ENCODE measurements at places on chromosomes 3 and 15.

GRCh38 chr3:71784201-71784913, 591 bp downstream of the PROK2 start:
- no peak for DNase-seq

DNA sequence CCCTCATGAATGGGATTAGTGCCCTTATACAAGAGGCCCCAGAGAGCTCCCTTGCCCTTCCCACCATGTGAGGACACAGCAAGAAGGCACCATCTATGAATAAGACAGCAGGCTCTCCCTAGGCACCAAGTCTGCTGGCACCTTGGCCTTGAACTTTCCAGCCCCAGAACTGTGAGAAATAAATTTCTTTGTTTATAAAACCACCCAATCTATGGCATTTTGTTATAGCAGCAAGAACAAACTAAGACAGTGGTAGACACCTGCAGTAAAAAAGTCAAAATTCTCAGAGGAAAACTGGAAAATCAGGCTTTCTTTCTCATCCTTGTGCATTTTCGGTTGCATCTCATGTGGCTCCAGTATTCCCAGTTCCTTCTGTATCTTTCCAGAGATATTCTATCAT, 90.3 kb downstream of the LSM3 start:
- no peak for DNase-seq

DNA sequence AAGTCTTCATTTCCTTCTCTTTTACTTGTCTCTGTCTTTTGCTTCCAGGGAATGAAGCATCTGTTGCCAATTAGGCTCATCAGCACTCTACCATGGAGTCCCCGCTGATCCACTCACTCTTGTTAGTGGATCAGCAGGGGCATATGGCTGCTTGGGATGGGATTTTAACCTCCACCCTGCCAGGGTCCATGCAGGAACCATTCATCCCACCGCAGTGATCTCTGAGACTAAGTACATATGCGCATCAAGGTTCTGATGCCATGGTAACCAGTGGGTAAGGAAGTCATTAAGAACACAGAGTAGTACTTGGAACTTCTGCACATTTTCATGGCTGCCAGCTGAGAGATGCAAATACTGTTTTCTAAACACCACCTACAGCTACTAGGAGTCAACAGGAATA, 374.0 kb upstream of the ALCAM start:
- DNase-seq: no peak

DNA sequence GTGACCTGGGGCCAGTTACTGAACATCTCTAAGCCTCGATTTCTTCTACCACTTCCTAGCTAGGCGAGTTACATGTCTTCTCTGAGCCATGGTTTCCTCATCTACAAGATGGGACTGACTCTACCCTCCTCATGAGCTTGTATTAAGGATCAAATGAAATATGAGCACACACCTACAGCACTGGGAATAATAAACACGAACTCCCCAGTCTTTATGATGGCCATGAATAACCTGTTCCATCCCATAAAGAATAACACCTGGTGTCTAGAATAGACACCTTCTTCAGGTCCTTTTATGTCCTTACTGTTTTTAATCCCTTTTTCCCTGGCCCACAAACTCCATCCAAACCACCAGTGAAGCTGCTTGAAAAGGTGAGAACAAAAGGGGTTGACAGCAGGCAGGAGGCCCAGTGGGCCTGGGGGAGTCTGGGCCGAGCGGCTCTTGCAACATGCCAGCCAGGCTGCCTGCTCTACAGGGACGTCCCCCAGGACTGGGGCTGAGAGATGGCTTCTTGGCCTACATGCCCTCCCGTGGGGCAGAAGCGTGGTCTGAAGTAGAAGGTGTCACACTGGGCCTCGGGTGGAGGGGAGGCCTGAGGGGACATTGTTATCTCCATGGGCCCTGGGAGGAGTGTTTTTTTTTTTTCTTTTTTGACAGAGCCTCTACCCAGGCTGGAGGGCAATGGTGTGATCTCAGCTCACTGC, 178.2 kb downstream of the RAB11A start:
- no peak for DNase-seq

- DNase-seq: no peak
Measured at GRCh38 chr15:87746333-87746732, 510.2 kb downstream of the NTRK3 start.

DNA sequence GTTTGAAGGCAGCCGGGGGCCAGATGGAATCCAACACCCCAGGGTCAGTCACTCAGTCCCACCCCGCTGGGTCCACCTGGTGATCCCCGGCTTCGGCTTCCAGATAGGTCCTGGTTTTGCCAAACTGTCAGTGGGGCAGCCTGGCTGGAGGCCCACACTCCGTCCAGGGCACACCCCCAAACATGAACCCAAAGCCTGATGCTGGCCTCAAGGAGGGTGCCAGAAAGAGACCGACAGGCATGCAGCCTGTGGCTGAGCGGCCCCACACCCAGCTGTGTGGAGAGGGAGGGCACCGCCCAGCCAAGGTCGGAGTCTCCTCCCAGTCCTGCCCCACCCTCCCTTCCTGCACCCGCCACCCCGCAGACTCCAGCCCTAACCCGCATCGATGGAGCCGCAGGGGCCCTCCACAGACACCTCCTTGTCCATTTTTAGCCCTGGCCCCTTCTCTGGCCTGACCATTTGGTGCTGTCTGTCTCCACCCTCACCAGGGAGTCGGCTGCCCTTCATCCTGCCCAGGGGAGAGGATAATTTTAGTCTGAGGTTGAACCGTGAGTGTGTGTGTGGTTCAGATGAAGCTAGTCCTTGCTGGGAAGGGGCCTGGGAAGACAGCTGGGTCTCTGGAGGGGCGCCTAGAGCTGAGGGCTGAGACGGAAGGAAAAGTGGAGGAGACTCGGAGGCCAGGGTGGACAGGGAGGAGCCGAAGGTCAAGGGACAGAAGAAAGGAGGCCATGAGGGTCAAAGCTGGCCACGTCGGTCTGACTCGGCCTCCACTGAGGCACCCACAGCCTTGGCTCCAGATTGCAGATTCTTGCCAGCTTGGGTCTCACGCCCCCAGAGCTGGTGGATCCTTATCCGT, 23.1 kb downstream of the TNK2 start:
- no peak for DNase-seq

- DNase-seq: peak; percentile 71
Measured at GRCh38 chr3:100590114-100590839, 19.1 kb upstream of the ADGRG7 start.

DNA sequence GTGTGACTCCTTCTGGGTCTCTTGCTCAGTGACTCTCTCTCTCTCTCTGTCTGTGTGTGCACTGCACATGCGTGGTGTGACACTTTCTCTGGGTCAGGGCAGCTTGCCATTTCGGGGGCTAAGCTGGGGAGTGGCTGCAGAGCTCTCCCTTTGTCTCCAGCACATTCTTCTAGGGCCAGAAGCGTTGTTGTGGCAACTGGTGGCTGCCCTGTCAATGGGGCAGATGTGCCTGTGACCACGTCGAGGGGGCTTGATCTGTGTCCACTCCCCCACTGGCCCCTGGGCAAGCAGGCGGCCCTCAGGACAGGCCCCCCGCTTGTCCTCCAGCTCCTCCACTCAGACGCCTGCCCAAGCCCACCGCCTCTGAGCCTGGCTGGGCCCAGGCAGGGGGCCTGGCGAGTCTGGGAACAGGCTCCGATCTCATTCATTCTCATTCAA, 67.8 kb downstream of the WNT7A start:
- no peak for DNase-seq

DNA sequence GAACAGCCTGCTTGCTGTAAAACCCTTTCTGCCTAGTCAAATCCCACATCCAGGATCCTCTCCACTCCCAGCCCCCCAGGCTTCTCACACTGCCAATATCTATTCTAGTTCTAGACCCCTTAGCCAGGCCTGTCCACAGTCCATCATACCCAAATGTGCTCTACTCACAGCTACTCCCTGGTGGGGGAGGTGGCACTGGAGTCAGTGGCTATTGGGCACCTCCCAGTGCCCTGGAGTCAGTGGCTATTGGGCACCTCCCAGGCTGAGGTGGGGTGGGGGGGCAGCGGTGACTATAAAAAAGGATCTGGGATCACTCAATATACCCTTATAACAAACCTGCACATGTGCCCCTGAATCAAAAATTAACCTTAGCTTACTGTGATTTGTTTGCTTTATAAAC, 773 bp upstream of the DISP2 start:
- DNase-seq: no peak

- DNase-seq: no peak
Measured at GRCh38 chr15:88509321-88509720, 37.2 kb downstream of the DET1 start.
